ENCODE measurements at places on chromosomes 5 and 9. TPM values are rescaled to one million over a fixed set of nuclear protein-coding genes. Genes with fewer than 3 reads are reported as not detected.

GRCh38 chr5:17893026-17893635 lies 258.9 kb downstream of the TAF11L14 start:
- no peak for DNase-seq
- no peak overlapping the region for H3K27ac ChIP-seq
- H3K36me3 ChIP-seq, result no peaks in the 10 kb centered on the region
- H3K4me1 ChIP-seq, result no peaks in the 10 kb centered on the region

DNA sequence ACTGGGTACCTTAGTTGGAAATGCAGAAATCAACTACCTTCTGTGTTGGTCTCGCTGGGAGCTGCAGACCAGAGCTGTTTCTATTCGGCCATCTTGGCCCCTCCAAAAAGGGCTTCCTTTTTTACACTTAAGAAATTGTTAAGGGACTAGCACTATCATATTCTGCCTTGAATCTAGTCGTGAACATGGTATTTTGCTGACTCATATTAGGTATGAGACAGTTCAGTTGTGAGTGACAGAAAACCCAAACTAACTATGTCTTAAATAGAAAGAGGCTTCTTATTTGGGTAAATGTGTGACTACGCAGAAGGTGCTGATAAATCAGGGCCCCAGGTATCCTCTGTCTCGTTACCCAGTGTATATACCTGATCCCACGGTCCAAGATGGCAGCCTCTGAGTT lies 298.2 kb downstream of the EDIL3 start:
- no peak for DNase-seq
- no peaks in the 10 kb centered on the region for H3K27me3 ChIP-seq
- peak overlapping the region; percentile 65 for H3K27ac ChIP-seq
- peaks cover 16% of the 10 kb centered on the region for H3K36me3 ChIP-seq

- H3K36me3 ChIP-seq, result no peaks in the 10 kb centered on the region
- H3K4me1 ChIP-seq, result no peaks in the 10 kb centered on the region
- H3K4me3 ChIP-seq, result no peak overlapping the region
- H3K27me3 ChIP-seq, result peaks cover 12% of the 10 kb centered on the region
- DNase-seq, result no peak
Measured at GRCh38 chr9:114830546-114830945, 24.7 kb upstream of the TNFSF15 start.

- H3K4me3 ChIP-seq, result peak overlapping the region; percentile 93
- no peaks in the 10 kb centered on the region for H3K36me3 ChIP-seq
- H3K27me3 ChIP-seq, result no peaks in the 10 kb centered on the region
- H3K4me1 ChIP-seq, result peaks cover 43% of the 10 kb centered on the region
- H3K27ac ChIP-seq, result no peak overlapping the region
Measured at GRCh38 chr9:88536023-88536324, 996 bp downstream of the NXNL2 start.

DNA sequence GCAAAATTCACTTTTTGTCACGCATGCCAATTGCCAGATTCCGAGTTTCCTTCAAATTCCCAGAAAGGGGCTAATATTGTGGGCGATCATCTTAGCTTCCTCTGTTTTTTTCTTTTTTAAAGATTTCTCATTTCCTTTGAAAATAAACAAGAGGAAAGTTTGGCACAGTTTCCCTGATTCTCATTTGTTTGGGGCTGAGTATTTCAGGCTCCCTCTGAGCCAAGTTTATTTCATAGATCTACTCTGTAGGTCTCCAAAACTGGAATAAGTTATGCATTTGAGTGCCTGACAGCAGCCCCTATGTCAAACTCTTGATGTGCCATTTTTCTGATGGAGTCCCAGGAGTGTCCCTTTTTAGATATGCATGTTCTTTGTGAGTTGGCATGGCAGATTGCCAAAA lies 1297.2 kb upstream of the WWC1 start:
- no peak for DNase-seq
- no peak overlapping the region for H3K27ac ChIP-seq
- no peak overlapping the region for H3K4me3 ChIP-seq
- H3K27me3 ChIP-seq, result peaks cover 8% of the 10 kb centered on the region

DNA sequence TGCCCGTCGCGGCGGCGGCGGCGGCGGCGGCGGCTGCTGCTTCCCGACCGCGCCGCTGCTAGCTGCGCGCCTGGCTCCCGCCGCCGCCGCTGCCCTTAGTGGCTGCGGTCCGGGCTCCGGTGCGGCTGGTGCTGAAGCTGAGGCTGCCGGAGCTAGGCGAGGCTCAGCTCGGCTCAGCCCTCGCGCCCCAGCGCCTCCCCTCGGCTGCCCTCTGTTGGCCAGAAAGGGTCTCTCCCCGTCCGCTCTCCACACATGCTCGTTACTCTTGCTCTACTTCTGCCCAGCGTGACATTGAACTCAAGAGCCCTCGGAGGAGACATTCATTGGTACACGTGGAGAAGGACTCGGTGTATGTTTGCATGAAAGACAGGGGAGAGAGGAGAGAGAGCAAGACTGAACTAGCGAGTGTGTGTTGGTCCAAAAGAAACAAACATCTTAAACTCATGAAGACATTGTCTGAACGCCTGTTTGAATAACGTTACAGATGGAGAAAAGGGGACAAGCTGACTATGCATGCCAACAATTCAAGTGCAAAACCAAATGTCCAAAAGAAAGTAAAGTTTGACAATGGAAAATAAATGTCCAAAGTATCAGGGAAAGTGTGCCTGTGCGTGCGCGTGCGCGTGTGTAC lies at the start of gene HCN1:
Gene HCN1, minus strand, starts transcription at position 175 of the 631 bp plus-strand sequence.
- DNase-seq, result no peak
- no peak within 1 kb of the TSS for H3K27ac ChIP-seq
- H3K4me3 ChIP-seq, result peak within 1 kb of the TSS; percentile 41
- peaks cover 7% of the 10 kb centered on the region for H3K4me1 ChIP-seq

GRCh38 chr9:85536076-85536475 lies 205.7 kb downstream of the AGTPBP1 start:
- peaks cover 29% of the 10 kb centered on the region for H3K4me1 ChIP-seq
- no peak overlapping the region for H3K4me3 ChIP-seq
- DNase-seq, result no peak
- H3K36me3 ChIP-seq, result no peaks in the 10 kb centered on the region
- H3K27me3 ChIP-seq, result no peaks in the 10 kb centered on the region
- peak overlapping the region; percentile 92 for H3K27ac ChIP-seq

- peaks cover 1% of the 10 kb centered on the region for H3K27me3 ChIP-seq
- no peaks in the 10 kb centered on the region for H3K4me1 ChIP-seq
Measured at GRCh38 chr9:72872718-72873117, 80.1 kb downstream of the ALDH1A1 start.

- H3K36me3 ChIP-seq, result peaks cover 1% of the 10 kb centered on the region
- H3K4me1 ChIP-seq, result peaks cover 17% of the 10 kb centered on the region
- no peak overlapping the region for H3K4me3 ChIP-seq
Measured at GRCh38 chr9:94624629-94625028, 14.7 kb downstream of the FBP1 start.

GRCh38 chr5:2439608-2440007 lies 311.9 kb downstream of the IRX2 start:
- no peaks in the 10 kb centered on the region for H3K4me1 ChIP-seq
- H3K27me3 ChIP-seq, result no peaks in the 10 kb centered on the region
- no peak for DNase-seq
- no peak overlapping the region for H3K27ac ChIP-seq
- no peak overlapping the region for H3K4me3 ChIP-seq

MYOT gene
- not detected for total RNA-seq

ADRA1B gene
- total RNA-seq, result 1.1 TPM

DNA sequence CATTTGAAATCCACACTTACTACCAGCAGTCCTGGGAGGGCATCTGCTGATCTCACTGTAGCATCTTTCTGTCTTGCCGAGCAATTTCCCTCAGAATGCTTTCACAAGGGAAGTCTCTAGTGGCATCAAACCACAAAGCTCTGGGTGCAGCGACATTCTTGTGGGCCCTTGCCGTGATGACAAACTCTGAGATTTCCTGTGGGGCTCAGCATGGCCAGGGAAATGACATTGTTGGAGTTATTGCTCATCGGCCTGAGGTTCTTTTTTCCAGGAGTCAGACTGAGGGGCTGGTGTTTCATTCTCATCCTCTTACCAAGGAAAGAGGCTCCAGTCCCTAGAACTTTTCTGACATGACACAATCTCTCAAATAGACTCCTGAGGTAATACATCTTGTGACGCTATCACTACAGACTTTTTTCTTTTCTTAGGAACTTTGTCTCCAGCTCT lies 51.4 kb downstream of the PFDN1 start:
- peaks cover 4% of the 10 kb centered on the region for H3K36me3 ChIP-seq
- peak overlapping the region; percentile 98 for H3K27ac ChIP-seq
- no peak overlapping the region for H3K4me3 ChIP-seq
- no peaks in the 10 kb centered on the region for H3K27me3 ChIP-seq
- no peak for DNase-seq

DNA sequence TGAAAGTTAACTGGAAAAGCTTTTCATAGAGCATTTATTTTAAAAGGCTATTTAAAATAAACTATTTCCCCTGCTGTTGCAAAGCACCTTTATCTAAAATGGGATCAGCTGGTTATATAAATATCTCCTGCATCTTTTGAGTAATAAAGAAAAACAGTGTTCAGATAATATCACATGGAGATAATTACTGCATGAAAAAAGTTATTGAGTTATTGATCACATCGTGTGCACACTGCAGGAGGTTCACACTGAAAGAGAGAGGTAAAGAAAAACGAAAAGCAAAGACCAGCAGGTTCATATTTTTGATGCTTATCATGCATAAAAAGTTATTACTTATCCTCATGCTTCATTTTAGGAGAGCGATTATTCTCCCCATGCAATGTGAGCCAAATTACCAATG lies 55.4 kb upstream of the OTP start:
- H3K27ac ChIP-seq, result no peak overlapping the region
- H3K4me1 ChIP-seq, result no peaks in the 10 kb centered on the region
- no peaks in the 10 kb centered on the region for H3K27me3 ChIP-seq
- peaks cover 12% of the 10 kb centered on the region for H3K36me3 ChIP-seq
- DNase-seq, result no peak
- no peak overlapping the region for H3K4me3 ChIP-seq

DNA sequence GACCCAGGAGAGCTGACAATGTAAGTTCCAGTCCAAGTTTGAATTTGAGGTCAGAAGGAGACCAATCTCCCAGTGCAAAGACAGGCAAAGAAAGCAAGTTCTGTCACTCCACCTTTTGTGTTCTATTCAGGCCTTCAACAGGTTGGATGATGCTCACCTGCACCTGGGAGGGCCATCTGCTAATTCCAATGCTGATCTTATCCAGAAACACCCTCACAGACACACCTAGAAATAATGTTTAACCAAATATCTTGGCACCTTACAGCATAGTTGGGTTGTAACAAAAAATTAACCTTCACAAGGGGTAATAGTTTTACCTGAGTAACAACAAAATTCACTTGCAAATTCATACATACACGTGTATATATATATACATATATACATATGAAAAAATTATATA lies 190.8 kb downstream of the DIRAS2 start:
- no peaks in the 10 kb centered on the region for H3K27me3 ChIP-seq
- no peaks in the 10 kb centered on the region for H3K36me3 ChIP-seq
- DNase-seq, result no peak
- H3K4me1 ChIP-seq, result peaks cover 20% of the 10 kb centered on the region

CTNNAL1 gene
- total RNA-seq, result 31.9 TPM

LRRC19 gene
- total RNA-seq, result not detected

DNA sequence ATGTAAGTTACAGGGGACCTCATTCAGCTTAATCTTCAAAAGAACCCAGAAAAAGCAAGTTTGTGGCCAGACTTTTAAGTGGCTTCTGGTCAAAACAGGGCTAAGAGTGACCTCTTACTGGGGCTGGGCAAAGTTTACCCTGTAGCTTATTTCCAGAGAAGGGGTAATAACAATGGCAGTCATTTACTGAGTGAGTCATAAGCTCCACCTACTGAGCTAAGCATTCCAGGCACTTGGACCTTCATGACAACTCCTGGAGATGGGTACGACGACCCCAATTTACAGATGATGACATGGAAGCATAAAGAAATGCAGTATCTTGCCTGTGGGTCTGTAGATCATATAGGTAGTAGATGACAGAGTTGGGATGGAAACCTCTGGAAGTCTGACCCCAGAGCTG lies 4.7 kb upstream of the GPR151 start:
- no peaks in the 10 kb centered on the region for H3K4me1 ChIP-seq
- no peak overlapping the region for H3K4me3 ChIP-seq
- DNase-seq, result no peak
- peaks cover 13% of the 10 kb centered on the region for H3K27me3 ChIP-seq
- no peak overlapping the region for H3K27ac ChIP-seq

GRCh38 chr5:1027631-1028441 lies 19.2 kb downstream of the NKD2 start:
- H3K4me1 ChIP-seq, result no peaks in the 10 kb centered on the region
- H3K27me3 ChIP-seq, result peaks cover 19% of the 10 kb centered on the region
- no peaks in the 10 kb centered on the region for H3K36me3 ChIP-seq
- DNase-seq, result peak; percentile 87

- H3K27me3 ChIP-seq, result no peaks in the 10 kb centered on the region
- H3K27ac ChIP-seq, result no peak overlapping the region
- H3K4me3 ChIP-seq, result no peak overlapping the region
- no peak for DNase-seq
- peaks cover 9% of the 10 kb centered on the region for H3K4me1 ChIP-seq
Measured at GRCh38 chr5:145463634-145464033, 371.5 kb downstream of the PRELID2 start.

GRCh38 chr5:128881502-128882018 lies 83.7 kb upstream of the SLC27A6 start:
- peaks cover 3% of the 10 kb centered on the region for H3K4me1 ChIP-seq
- DNase-seq, result no peak
- H3K27me3 ChIP-seq, result peaks cover 32% of the 10 kb centered on the region
- peaks cover 2% of the 10 kb centered on the region for H3K36me3 ChIP-seq

DNA sequence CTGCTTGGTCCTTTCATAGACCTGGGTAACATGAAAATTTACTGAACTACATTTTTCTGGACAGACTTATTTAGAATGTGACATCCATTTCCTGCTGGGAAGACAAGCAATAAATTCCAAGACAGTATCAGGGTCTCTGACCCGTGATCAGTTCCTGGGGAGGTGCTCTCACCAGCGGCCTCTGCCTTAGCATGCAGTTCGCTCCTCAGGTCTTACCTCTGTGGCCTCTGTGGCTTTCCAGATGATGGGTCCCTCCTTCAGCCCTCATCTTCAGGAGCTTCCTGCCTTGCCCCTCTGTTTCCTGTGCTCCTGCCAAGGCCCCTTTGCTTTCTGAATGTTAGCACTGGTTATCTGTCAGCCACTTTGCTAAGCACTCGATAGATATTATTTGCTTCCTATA lies 66.4 kb downstream of the CMYA5 start:
- no peak for DNase-seq
- no peaks in the 10 kb centered on the region for H3K4me1 ChIP-seq
- peaks cover 2% of the 10 kb centered on the region for H3K27me3 ChIP-seq
- no peak overlapping the region for H3K4me3 ChIP-seq
